ENCODE measurements at places on chromosomes 1 and 21.

DNA sequence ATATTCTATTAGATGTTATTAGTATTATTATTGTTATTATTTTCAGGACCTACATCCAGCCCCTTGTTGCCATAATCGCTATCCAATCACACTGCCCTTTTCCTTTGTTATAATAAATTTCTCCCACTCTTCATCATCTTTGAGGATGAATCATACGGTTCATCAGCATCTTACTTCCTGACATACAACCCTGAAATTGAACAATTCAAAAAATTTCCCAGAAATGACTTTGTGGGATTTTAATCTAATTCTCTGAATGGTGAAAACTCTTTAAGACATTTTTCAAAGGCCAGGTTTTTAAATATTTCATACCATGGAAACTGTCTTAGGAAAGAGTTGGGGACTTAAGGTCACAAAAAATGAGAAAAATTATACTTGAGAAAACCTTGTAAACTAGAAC, 353.5 kb downstream of the ST6GALNAC3 start:
- no peak for DNase-seq

- DNase-seq = no peak
These were observed 11.4 kb upstream of the ZSCAN20 start for GRCh38 chr1:33460947-33461629.

DNA sequence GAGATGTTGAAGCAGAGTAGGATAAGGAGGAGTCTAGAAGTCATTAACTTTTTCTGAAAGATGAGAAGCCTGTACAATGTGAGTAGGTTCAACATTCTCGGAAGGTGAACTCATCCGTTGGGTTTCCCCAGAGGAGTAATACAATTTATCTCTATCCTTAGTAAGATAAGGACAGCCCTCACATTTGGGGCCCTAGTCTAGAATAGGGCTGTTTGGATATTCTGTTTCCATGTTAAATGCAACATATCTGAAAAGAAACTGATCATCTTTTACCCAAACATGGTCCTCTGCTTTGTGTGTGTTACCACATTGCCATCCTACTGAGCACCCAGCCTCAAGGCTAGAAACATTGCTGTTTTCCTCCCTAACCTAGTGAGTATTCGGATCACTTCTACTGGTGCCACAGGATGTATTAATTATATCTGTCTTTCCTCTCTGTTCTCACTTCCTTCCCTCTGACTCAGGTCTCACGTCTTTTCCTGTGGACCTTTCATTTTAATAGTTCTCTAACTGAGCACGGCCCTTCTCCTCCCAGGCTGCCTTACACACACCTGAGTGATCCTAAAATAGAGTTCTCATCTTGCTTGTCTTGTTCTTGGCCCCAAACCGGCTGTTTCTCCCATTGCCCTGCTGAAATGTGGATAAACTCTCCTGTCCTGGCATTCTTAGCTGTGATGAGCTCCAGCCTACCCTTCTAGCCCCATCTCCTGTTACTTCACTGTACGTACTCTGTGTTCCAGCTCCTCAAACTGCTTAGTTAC, 91.7 kb downstream of the CDC14A start:
- peak; percentile 43 for DNase-seq

DNA sequence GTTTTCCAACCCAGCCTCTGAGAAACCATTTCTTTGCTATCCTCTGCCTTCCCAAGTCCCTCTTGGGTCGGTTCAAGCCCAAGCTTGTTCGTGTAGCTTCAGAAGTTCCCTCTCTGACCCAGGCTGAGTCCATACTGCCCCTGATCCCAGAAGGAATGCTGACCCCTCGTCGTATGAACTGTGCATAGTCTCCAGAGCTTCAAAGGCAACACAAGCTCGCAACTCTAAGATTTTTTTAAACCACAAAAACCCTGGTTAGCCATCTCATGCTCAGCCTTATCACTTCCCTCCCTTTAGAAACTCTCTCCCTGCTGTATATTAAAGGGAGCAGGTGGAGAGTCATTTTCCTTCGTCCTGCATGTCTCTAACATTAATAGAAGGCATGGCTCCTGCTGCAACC, 23.8 kb downstream of the EIF2D start:
- DNase-seq = no peak

DNA sequence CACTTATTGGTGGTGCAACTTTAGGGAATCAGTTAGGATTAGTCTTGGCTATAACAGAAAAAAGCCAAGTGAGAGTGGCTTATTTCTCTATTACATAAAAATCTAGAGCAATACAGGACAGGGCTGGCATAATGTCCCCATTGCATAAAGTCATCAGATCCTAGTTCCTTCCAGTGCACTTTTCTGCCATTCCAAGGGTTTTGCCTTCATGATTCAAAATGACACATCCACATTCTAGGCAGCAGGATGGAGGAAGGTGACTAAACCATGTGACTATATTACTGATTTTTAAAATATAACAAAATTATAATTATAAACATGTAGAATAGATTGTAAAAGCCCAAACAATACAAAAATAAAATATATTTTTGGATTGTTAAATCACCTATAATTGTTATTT, 18.8 kb downstream of the JUN start:
- DNase-seq = peak; percentile 51

- peak; percentile 71 for DNase-seq
These were observed 67.6 kb downstream of the TENT5C start for GRCh38 chr1:117673405-117673804.

GRCh38 chr1:64917907-64918306, 48.4 kb downstream of the JAK1 start:
- no peak for DNase-seq

GRCh38 chr1:231918239-231919015, 291.8 kb downstream of the DISC1 start:
- DNase-seq = peak; percentile 69

All from EL (cell line).